ENCODE measurements at places on chromosomes 7 and 10.

DNA sequence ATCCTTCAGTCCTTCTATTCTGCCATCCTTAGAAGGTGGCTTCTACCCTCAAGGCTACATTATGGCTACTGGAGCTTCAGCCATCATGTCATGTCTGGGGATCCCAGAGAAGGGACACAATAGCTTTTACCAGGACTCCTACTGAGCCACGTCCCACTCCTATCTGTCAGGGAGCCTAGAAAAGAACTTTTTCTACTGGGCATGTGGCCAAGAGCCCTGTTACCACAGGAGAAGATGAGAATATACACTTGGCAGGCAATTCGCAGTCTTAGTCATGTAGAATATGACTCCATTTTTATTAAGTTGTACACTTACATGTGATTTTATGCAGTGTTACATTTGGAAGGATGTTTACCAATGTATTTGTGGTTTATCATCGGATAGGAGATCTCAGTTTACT lies 64.6 kb upstream of the KCNMA1 start:
- peak; percentile 37 for DNase-seq

- no peak for DNase-seq
These were observed 14.4 kb downstream of the POT1 start for GRCh38 chr7:124915242-124915641.

DNA sequence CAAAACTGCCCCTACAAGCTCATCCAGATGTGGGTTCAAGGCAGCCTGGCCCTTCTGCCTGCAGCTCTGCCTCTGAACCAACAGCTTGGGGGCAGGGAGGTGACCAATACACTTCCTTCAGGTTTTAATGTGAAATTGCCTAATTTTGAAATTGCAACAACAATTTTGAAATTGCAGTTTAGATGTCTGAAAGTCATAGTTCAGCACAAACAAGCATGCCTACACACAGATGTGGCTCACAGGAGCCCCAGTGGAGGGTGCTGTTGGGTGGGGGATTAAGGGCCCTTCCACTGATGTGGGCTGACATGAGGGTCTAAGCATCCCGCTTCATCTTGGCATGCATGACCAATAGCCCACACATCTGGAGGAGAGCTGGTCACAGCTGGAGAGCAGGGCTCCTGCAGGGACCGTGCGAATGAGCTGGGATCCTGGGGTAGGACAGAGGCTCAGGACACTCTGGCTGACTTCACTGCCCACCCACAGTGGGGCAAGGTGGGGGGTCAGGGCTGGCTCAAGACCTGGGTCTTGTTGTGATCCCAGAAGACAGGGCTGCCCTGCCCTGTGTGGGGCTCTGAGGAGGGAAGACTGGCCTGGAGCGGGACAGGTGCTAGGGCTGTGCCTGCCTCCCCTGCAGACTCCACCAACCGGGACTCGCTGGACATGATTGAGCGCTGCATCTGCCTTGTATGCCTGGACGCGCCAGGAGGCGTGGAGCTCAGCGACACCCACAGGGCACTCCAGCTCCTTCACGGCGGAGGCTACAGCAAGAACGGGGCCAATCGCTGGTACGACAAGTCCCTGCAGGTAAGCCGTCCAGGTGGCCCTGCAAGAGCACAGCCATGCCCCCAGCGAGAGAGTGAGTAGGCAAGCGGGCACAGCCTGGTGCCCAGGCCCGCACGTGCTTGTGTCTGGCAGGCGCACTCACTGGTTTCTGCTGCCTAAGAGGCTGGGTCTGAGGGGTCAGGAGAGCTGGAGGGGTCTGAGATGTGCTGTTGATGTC lies 32.3 kb downstream of the CHAT start:
- no peak for DNase-seq

DNA sequence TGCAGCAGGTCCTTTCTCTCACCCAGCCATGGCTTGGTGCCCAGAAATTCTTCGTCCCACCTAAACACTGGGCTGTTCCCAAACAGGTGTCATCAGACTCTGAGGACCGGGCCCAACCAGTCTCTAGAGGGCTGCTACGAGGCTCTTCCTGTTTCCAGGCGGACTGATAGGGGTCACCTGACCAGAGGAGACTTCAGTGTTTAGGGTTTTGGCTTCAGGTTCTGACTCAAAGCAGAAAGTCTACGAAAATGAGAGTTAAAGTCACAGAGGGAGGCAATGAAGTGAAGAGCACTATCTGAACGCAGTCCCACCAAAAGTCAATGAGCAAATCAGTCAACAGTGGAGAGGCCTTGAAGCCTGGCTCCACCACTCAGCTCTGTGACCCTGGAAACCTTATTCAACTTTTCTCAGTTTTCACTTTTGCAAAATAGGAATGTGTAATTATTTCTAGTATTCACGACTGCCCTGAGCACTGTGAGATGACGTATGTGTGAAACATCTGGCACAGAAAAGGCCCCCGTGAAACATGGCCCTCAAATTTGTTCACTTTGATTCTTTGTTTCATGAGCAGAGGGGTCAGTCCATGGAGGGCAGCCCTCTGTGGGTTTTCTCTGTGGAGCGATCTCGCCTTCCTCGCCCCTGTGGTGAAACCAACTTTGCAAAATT lies 189.9 kb upstream of the PDE1C start:
- no peak for DNase-seq

DNA sequence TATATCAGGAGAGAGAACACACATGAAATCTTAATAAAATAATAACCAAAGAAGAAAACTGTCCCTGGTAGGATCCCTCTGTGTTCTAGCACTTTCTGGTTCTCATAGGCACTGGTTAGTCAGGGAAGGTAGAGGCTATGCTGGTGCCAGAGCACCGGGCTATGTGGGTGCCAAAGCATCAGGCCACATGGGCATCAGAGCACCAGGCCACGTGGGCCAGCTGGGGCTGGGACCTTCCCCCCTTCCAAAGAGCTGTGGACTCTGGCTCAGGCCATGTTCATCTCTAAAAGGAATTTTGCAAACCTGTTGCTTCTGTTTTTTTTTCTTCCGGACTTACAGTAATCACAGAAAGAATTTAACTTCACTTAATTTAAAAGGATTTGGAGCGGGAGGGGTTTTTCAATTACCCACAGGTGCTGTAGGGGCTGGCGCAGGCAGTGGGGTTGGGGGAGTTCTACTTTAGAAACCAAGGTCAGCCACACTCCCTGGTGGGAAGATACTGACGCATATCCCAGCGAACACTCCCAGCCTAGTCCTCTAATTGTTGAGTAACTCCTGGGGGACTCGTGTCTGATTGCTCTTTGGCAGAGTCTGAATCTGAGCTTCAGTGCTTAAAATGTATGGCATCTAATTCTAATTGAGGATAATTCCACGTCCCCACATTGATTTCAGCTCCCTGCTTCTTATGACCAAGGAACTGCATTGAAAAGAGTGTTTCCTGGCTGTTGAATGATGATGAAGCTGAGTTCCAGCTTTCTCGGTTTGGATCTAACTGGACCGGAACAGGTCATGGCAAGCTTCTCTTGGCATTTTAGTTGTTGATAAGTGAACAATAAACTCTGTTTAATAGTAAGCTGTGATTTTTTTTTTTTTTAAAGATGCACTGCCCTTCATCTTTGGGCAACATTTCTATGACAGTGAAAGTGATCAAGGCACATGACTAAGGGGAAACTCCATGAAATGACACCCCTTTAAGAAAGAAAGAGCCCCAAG lies 110.7 kb upstream of the FZD8 start:
- no peak for DNase-seq

Data from dermis blood vessel endothelial cell (primary cell).